ENCODE measurements at places on chromosomes 7 and 10.
A peak's percentile ranks its signal among the peaks of the same experiment; 100 is the strongest.

DNA sequence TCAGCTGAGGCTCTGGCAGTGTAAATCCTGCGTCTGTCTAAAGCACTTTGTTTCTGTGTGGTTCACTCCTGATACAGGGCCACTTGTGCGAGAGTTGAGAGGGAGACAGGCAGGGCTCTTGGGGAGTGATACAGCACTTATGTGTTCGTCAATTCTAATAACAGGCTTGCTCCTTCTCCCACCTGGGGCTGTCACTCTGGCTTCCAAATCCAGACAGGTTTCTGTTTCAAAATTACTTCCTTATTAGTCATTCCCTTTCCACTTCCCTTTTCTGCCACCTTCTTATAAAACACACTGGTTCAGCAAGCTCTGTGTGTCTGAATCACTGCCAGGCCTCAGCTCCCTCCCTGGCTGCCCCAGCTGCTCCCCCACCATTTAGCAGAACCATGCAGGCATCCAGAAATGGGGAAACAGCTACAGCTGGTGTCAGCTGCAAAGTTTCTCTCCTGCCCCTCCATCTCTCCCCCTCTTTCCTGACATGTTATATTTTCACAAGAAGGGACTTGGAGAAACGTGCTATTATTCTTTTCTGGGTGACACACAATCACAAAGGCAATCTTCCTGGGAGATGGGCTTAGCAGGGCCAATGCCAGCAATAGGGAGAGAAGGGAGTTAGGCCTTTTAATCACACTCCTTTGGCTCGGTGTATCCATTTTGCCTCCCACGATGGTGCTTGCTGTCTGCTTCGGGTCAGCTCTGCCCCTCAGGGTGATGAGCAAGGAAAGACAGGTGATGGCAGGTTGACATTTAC is 58.4 kb upstream of the ZNRF2 start:
- no peak for DNase-seq

DNA sequence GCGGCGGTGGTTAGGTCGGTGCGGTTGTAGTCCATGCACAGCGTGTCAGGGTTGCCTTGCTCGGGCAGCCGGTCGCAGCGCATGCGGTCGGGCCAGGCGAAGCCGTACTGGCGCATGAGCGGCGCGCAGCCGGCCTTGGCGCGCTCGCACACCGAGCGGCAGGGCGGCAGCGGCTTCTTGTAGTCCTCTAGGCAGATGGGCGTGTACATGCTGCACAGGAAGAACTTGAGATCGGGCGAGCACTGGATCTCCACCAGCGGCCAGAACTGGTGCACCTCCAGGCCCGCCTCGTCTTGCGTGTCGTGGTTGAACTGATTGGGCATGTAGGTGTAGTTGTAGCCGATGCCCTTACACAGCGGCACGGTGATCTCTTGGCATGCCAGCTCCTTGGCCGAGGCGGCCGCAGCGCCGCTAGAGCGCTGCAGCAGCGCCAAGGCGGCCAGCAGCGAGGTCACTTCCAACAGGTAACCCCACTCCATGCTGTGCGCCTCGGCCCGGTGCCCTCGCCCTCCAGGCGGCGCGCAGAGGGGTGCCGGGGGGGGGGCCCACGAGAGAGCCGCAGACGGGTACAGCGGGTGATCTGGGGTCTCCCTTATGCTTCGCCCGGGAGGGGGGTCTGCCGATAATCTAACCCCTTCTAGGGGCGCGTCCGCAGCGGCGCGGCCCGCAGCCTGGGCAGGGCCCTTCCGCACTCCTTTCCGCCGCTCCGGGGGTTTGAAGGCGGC is 983 bp downstream of the FZD8 start:
- peak; percentile 28 for DNase-seq

GRCh38 chr10:76086761-76087639 is 655.6 kb downstream of the LRMDA start:
- no peak for DNase-seq

DNA sequence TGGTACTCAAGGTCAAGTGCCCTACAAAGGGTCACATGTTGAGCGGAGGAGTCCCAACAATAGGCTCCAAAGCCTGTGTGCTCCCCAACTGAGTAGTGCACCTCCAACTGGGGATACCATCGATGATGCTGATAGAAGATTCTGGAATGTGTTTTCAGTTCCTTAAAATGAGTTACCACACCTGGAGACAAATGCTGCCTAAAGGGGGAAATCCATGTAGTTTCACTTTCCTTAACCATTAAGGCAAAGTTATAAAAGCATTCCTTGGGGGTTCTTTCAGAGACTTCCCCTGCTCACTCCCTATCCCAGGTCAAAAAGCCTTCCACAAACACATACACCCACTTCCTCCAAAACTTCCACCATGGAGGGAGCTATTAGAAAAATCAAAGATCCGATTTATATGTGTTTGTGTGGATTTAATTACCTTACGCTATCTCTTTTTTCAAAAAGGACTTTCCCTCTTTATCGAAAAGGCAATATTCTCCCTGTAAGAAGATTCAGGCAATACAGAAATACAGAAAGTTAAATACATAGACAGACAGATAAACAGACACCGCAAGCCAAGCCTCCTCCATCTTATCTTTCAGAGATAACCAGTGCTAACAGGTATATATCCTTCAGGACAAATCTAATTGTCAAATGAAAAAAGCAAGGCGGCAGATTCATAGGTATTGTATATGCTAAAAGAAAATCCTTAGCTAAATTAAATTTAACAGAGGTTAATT is 135.9 kb upstream of the ASAH2 start:
- DNase-seq, result no peak

DNA sequence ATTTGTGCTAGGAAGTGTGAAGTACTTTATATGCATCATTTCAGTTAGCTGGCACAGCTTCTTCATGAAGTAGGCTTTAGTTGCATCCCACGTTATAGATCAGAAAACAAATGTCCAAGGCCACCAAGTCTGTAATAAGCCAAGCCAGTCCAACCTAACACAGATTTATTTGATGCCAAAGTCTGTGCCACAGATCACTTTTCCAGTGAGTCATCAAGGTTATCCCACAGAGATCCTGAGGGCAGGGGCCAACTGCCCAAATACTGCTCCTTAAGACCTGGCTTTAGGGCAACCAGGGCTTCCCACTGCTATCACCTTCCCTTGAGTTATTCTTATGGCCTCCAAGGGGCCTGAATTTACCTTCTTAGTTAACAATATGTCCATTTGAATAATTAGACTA is 1340.4 kb downstream of the XPNPEP1 start:
- no peak for DNase-seq

Data from activated CD4-positive, alpha-beta T cell treated with anti-CD3 and anti-CD28 coated beads for 24 hours (primary cell).